ENCODE measurements at places on chromosomes 4 and X.

DNA sequence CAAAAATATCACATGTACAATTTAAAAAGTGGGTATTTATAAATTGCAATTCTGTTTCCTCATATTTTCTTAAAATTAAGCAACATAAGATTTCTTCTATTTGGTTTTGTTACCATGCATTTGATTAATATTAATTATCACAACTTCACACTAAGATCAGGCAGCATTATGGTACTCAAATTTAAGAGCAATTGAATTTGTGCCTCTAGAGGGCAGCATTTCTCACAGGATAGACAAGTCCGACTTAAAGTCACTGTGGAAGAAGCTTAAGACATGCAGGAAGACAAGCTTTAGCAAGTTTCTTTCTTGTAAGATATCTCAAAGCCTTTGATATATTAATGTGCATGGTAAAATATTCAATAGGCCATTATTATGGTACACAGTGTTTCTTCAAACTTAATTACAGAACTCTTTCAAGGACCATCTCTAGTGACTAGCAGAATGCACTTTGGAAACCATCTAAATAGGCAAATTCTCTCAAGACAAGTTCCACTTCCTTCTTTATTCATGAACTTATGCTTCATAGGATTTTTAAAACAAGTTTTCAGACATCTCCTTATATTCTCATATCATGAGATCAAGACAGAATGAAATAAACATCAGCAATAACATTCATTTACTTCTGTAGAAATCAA lies 35.0 kb downstream of the FBXW7 start:
- DNase-seq, result no peak

- no peak for DNase-seq
Measured at GRCh38 chr4:52143815-52144214, 92.7 kb downstream of the SPATA18 start.

DNA sequence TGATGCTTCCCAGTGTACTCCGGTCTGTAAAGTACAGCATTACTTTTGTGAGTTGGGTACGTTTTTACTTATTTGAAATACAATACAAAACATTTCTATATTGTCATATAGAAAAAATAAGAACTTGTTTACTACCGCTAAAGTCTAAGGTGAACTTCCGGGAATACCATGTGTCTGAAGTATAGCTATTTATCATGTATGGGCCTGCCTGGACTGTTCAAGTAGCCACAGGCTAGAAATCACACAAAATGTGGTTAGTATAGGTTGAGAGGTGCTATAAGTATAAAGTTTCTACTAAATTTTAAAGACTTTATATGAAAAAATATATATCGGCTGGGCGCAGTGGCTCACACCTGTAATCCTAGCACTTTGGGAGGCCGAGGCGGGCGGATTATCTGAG lies 152.3 kb downstream of the ARAP2 start:
- no peak for DNase-seq

- no peak for DNase-seq
Measured at GRCh38 chr4:107379054-107379869, 340.8 kb downstream of the PAPSS1 start.

DNA sequence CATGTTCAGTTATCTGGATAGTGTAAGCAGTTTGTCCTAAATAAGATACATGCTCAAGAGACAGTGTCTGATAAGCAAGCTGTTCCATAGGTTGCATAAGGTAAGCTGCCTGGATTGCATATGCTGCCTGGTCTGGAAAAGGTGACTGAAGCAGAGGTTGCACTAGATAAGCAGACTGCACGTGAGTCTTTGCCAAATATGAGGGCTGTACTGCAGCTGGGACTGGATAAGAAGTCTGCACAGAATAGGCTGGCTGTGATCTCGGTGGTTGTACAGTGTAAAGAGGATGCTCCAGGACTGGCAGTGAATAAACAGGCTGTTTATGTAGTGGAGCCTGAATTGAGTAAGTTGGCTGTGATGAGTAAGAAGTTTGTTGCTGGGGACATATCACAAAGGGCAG lies 68.9 kb downstream of the WNK3 start:
- no peak for DNase-seq

DNA sequence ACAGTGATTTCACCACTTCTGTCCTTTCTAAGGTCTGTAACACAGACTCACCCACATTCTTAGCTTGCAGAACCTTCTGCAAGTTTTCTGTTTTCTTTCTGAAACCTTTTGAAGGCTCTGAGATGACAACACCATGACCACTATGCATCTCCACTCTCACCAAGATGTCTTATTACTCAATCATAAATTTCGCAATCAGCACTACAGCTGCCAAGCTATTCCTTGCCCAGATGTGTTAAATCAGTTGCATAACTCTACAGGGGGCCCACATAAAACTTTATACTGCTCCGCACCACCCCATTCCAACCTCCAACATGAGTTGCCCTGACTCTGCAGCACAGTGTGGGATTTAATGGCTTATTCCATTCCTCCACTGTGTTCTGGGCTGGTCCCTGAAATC lies 229.9 kb downstream of the COL25A1 start:
- no peak for DNase-seq

DNA sequence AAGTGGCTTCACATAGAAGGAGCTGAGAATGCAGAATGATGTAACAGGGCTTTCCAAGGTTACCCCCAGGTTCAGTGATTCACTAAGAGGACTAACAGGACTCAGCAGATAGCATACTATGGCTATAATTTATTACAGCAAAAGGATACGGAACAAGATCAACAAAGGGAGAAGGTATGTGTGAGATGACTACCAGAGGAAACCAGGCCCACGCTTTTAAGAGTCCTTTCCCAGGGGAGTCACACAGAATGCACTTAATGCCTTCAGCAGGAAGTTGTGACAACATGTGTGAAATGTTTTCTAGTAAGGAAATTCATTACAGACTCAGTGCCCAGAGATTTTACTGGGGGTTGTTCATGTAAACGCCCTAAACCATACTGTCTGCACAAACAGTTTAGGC lies 373.6 kb upstream of the MAGEB2 start:
- DNase-seq, result no peak

DNA sequence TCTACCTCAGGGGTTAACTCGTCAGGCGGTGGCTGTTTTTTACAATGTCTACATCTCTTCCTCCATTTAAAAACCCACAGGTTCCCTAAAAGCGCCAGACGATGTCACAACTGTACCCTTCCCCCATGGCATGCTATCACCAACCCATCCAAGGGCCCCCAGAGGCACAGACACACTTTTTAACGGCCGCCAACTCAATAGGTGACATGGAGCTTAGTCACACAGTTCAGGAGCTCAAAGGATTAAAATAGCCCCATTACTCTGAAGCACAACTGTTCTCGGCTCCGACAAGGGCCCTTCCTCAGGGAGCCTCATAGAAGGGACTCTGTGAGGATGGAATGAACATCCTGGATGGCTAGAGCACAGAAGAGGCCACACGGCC lies 12.4 kb downstream of the SH3KBP1 start:
- DNase-seq, result no peak

- DNase-seq, result no peak
Measured at GRCh38 chrX:134640914-134641313, 17.4 kb downstream of the PLAC1 start.

DNA sequence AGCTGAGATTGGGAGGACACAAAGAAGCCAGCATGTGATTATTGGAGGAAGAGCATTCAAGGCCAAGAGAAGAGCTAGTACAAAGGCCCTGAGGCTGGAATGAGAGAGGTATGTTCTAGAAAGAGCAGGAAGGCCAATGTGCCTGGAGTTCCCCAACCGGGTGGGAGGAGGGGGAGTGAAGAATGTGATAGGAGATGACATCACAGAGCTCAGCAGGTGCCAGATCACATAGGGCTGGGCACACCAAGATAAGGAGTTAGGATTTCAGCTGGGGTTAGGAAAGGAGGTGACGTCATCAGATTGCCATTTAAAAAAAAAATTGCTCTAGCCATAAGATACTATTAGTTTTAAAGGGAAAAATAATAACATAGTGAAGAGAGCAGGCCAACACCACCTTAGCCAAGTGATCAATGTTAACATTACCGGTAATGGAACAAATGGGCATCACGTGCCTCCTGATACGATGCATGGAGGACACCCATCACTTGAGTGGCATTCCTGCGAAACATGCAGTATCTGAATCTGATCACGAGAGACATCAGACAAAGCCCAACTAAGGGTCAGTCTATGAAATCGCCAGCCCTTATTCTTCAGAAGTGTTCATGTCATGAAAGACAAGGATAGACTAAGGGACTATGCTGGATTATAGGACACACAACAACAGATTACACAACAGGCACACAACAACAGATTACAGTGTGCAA lies 344.3 kb downstream of the BCOR start:
- no peak for DNase-seq
